A549 treated with Mapracorat at 1 μM for 4 hours (cell line): ENCODE measurements at places on chromosomes 2 and 18. TPM values are rescaled to one million over a fixed set of nuclear protein-coding genes. Genes with fewer than 3 reads are reported as not detected.

Gene NEURL3
- total RNA-seq: 0.67 to 1.0 TPM (median 0.84 TPM) in 5 replicates

Gene NPPC
- total RNA-seq: 0.31 to 0.59 TPM (median 0.40 TPM) in 4 of 5 replicates, not detected in the other

Gene ATL2
- total RNA-seq: 43.9 to 60.6 TPM (median 54.0 TPM) in 5 replicates

Gene LOXHD1
- total RNA-seq: not detected in 5 replicates

Gene DYNAP
- not detected in 5 replicates for total RNA-seq

Gene CNGA3
- total RNA-seq: 0.06 TPM in 1 of 5 replicates, not detected in the others

Gene ADRA2B
- 0.05 to 0.13 TPM (median 0.09 TPM) in 5 replicates for total RNA-seq

Gene ECEL1
- 0.08 to 0.41 TPM (median 0.19 TPM) in 5 replicates for total RNA-seq

Gene TFCP2L1
- total RNA-seq: 14.5 to 18.6 TPM (median 17.4 TPM) in 5 replicates

Gene ARL6IP6
- total RNA-seq: 19.2 to 23.7 TPM (median 20.9 TPM) in 5 replicates

Gene RAX
- not detected in 5 replicates for total RNA-seq

Gene SPEG
- 6.6 to 11.2 TPM (median 7.6 TPM) in 5 replicates for total RNA-seq

Gene DAW1
- total RNA-seq: 2.3 to 3.2 TPM (median 2.6 TPM) in 5 replicates

Gene IL1R1
- total RNA-seq: 35.9 to 52.2 TPM (median 43.5 TPM) in 5 replicates

Gene SMYD1
- not detected in 5 replicates for total RNA-seq

Gene FLACC1
- 0.13 to 0.14 TPM in 2 of 5 replicates, not detected in the others for total RNA-seq

Gene UGT1A5
- total RNA-seq: not detected in 5 replicates

Gene BOLL
- total RNA-seq: not detected in 5 replicates

Gene HOXD3
- 0.20 to 0.30 TPM in 2 of 5 replicates, not detected in the others for total RNA-seq

Gene VSNL1
- not detected in 5 replicates for total RNA-seq

Gene UBXN2A
- 19.8 to 25.0 TPM (median 22.7 TPM) in 5 replicates for total RNA-seq

Gene POTEI
- not detected in 5 replicates for total RNA-seq

Gene NEB
- 0.18 to 0.34 TPM (median 0.23 TPM) in 5 replicates for total RNA-seq

Gene DSG2
- total RNA-seq: 44.3 to 68.1 TPM (median 62.4 TPM) in 5 replicates

Gene ASXL3
- total RNA-seq: not detected in 5 replicates

Gene PRKAG3
- not detected in 5 replicates for total RNA-seq

Gene C2orf68
- total RNA-seq: 21.8 to 28.5 TPM (median 26.7 TPM) in 5 replicates

Gene POTEF
- not detected in 5 replicates for total RNA-seq

Gene SH2D6
- 0.56 to 1.8 TPM (median 0.92 TPM) in 5 replicates for total RNA-seq

Gene GAL3ST2
- 0.15 to 0.42 TPM (median 0.25 TPM) in 5 replicates for total RNA-seq

Gene LDAH
- total RNA-seq: 14.4 to 19.3 TPM (median 17.9 TPM) in 5 replicates

Gene CIDEA
- total RNA-seq: not detected in 5 replicates

Gene RSAD2
- 0.20 to 0.66 TPM (median 0.34 TPM) in 5 replicates for total RNA-seq

Gene FECH
- total RNA-seq: 36.6 to 45.1 TPM (median 37.7 TPM) in 5 replicates

Gene PCARE
- total RNA-seq: not detected in 5 replicates

Gene HOXD12
- not detected in 5 replicates for total RNA-seq

Gene SCN7A
- total RNA-seq: not detected in 5 replicates

Gene CNOT11
- total RNA-seq: 38.6 to 56.8 TPM (median 40.2 TPM) in 5 replicates
